Hepatocyte (in vitro differentiated cells): ENCODE measurements at places on chromosomes 16 and 17. TPM values are rescaled to one million over a fixed set of nuclear protein-coding genes. Genes with fewer than 3 reads are reported as not detected.

GRCh38 chr16:19020689-19021088, 37.0 kb downstream of the TMC7 start:
- no peaks in the 10 kb centered on the region for H3K36me3 ChIP-seq
- no peaks in the 10 kb centered on the region for H3K4me1 ChIP-seq
- no peak overlapping the region for H3K27ac ChIP-seq
- no peak for DNase-seq

DNA sequence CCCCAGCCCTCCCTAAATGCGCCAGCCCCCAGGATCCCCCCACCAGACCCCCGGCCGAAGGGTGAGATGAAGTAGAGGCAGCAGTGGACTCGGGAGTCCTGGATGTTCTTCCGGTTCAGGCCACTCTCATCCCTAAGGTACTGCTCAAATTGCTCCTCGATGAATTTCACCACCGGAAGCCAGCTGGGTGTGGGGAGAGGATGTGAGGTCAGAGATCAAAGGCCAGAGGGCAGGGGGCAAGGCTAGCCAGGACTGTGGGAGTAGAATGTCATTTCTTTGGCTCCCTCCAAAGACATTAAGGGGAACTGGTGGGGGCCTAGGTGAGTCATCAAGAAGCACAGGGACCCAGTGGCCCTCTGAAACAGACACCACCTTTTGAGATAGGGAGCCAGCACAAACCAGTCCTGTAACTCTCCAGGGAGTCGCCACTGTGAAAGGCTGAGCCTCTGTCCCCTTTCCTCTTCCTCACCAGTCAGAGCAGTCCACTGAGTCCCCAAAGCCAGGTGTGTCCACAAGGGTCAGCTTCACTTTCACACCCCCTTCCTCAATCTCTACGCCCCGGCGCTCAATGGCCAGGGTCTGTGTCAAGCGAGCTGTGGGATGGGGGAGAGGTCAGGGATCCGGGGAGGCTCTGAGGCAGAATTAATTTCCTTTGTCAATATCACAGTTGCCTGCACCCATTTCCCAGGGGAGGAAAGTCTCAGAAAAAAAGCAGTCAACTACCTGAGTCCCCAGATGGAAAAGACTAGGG, 895 bp downstream of the SEPTIN1 start:
- DNase-seq = no peak
- H3K36me3 ChIP-seq = no peaks in the 10 kb centered on the region
- no peaks in the 10 kb centered on the region for H3K27me3 ChIP-seq
- no peak overlapping the region for H3K4me3 ChIP-seq
- peaks cover 11% of the 10 kb centered on the region for H3K4me1 ChIP-seq
- H3K27ac ChIP-seq = no peak overlapping the region

DNA sequence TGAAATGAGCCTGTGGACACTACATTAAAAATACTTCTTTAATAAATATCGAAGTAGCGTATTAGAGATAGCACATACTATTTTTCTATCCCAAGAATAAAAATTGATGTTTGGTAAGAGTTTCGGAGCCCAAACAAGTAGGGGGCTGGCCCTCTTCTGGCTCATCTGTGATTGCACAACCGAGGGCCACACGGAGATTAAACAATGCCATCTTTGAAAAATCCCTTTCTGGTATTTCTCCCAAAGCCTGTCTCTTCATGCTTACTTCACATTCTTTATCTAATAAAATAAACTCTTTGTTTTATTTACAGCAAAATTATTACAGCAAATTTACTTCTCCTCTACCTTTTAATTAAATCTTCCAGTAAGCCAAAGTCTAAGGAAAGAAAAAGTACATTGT, 9.6 kb upstream of the MYH11 start:
- H3K27ac ChIP-seq = no peak overlapping the region
- H3K4me1 ChIP-seq = no peaks in the 10 kb centered on the region
- no peaks in the 10 kb centered on the region for H3K27me3 ChIP-seq
- H3K36me3 ChIP-seq = no peaks in the 10 kb centered on the region
- no peak overlapping the region for H3K4me3 ChIP-seq

Gene TP53TG3B
- polyA plus RNA-seq = not detected in 2 replicates

Gene MAFG
- 28.5 and 37.4 TPM in 2 replicates for polyA plus RNA-seq
